HuH-7.5 (cell line): ENCODE measurements at places on chromosomes 16 and 17.

- DNase-seq: no peak
These were observed 11.1 kb downstream of the PMM2 start for GRCh38 chr16:8808613-8809353.

DNA sequence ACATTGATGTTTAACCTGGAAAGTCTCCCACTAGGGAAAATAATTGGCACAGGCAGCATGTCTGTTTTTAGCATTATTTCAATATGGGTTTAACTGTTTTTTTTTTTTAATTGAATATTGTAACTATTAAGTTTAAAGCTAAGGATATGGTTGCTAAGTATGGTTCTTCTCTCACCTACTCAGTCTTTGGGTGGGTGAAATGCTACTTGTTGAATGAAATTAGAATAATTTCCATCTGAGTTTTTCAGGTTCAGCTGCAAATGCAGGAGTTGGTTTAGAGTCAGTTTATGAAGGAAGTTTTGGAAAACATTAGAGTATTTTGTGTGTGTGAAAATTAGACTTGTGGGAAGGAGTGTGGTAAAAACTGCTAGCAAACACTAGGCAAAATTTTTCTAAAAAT lies 93.5 kb downstream of the PRKCA start:
- DNase-seq: no peak

DNA sequence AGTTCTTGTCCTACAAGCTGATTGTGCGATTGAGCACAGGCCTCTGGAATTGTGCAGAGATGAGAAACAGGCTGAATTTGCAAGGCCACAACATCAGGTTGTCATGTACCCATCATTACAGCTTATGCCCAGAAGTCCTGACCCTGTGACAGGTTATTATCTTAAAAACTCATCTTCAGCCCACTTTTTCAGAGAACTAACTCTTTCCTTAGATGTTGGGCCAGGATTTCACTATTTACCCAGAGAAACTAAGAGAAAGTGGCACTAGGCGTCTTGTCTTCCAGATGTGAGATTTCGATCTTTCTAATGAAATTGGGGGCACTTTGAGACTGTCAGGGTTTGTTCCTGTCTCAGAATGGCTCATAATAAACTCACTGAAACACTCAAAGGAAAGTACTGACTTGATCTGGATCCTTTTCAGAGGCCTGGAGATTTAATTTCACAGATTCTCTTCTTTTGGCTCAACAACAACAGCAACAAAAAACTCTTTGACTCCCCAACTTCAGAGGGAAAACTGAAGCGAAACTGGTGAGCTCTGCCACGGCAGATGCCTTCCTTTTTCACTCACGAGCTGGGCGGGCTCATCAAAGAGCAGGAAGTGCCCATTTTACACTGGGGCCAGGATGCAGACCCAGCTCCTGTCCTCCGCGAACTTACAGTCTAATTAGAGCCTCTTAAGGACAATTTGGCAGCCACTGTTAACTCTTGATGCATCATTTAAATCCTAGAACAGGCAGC lies 17.7 kb upstream of the SLC12A3 start:
- DNase-seq: no peak

DNA sequence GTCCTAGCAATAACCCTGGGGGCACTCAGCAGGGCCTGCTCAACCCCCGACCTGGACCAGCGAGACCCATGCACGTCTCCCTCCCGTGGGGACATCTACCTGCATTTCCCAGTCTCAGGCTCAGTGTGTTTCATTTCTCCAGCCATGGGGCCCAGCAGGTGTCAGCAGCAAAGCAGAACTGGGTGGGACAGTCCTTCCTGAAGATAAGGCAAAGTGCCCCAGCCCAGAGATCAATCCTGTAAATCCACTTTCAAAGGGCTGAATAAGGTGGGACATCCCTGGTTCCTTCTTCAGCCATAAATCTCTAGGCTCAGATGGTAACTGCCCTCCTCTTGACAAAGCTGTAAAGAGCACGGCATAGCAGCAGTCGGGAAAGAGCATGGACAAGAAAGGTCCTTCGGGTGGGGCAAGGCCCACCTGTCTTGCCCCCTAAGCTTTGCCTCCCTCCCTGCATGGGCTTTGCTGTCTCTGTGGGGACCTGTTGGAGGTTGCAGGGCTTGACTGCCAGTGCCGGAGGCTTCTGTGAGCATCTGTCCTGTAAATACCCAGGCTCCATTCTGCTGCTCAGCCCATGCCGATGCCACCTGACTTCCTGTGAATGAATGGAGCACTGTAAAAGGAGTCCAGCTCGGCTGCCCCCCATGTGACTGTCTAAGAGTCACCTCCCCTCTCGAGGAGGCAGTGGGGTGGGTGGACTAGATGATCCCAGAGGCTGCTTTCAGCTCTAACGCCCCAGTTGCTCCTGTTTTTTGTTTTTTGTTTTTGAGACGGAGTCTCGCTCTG lies 84.8 kb upstream of the TBC1D3K start:
- DNase-seq: no peak

DNA sequence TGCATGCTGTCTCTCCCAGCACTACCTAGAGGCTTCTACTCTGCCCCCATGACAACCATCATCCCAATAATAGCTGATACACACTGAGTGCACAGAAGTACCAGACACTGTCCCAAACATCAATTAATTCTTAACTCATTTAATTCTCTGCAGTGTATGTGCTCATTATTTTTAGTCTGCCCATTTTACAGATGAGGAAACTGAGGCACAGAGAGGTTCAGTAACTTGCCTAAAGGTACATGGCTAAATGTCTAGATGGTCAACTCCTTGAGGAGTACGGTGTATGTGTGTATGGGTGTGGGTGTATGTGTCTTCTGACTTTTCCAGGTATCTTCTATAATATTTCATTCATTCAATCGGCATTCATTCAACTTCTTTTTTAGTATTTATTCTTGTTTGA lies 407.9 kb downstream of the SOX9 start:
- no peak for DNase-seq

GRCh38 chr17:7352910-7353635 lies 1.1 kb downstream of the KCTD11 start:
- DNase-seq: no peak

- no peak for DNase-seq
These were observed 36.5 kb upstream of the PVALEF start for GRCh38 chr17:81128774-81129173.

DNA sequence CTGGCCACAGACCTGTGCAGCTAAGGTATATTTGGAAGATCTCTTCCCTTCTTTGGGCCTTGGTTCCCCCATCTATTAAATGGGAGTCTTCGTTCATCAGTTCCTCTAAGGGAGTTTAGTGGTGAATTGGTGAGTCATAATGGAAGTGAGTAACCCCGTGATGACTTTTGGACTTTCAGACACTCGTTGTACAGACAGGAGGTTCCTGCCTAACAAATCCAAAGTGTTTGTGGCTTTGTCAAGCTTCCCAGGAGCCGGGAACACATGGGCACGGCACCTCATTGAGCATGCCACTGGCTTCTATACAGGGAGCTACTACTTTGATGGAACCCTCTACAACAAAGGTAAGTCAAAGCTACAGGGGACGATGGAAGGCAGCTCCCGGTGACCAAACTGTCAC lies 40.4 kb downstream of the WSCD1 start:
- DNase-seq: no peak

- no peak for DNase-seq
These were observed 135.5 kb downstream of the MYO1D start for GRCh38 chr17:32741381-32741780.

- no peak for DNase-seq
These were observed 21.2 kb upstream of the HAS3 start for GRCh38 chr16:69084289-69084688.

DNA sequence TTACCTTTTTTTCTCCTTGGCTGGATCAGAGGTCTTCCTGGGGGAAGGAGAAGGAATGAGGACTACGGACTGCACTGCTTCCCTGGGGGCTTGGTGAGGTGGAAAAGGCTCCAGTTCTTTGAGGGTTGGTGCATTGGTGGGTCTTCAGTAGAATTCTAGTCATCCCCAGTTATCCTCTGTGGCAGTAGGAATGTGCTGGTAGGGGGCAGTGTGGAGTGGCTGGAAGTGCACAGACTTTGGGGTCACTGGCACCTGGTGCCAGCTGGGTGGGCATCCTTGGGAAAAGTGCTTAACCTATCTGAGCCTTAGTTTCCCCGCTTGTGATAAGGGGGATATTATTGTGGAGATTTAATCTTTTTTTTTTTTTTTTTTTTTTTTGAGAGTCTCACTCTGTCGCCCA lies 6.3 kb downstream of the TAC4 start:
- no peak for DNase-seq

- no peak for DNase-seq
These were observed 15.3 kb upstream of the WNT3 start for GRCh38 chr17:46833840-46834208.

GRCh38 chr17:40343219-40344119 lies 21.1 kb downstream of the GJD3 start:
- no peak for DNase-seq

- DNase-seq: no peak
These were observed 645.3 kb downstream of the WWOX start for GRCh38 chr16:78744796-78745107.

DNA sequence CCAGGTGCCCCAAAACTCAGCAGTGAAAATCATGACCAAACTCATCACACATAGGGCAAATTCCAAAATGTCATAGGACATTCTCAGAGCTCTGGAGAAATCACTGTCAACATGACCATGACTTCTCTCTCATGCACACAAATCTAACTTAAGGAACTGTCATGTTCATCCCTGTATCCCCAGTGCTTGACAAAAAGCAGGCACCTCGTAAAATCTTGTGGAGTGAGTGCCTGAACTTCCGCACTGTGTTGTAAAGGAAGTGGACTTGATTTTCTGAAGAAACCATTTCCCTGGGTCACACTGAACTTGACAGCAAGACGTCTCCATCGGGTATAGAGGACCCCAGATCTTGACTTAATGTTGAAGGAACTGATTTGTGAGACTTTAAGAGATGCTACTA lies 2.8 kb downstream of the KRT37 start:
- no peak for DNase-seq

- DNase-seq: no peak
These were observed 1.3 kb upstream of the ACTG1 start for GRCh38 chr17:81513753-81514488.

DNA sequence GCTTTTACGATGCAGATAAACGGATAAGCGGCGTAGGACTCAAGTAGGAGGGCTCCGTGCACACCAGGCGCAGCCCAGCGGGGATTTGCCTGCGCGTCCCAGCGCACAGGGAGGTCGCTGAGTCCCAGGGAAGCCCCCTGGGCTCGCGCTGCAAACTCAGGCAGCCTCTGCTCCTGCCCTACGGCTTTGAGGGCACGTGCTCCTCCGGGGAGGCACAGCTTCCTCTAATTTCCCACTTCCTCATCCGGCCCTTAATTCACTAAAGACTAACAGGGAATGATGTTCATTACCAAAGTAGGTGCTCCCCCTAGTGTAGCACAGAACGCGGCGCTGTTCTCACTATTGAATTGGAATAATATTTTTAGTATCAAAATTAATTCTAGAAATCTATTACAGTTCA lies 825.4 kb downstream of the KCNJ18 start:
- DNase-seq: no peak

- DNase-seq: no peak
These were observed 1.1 kb downstream of the CREBBP start for GRCh38 chr16:3879258-3879886.

DNA sequence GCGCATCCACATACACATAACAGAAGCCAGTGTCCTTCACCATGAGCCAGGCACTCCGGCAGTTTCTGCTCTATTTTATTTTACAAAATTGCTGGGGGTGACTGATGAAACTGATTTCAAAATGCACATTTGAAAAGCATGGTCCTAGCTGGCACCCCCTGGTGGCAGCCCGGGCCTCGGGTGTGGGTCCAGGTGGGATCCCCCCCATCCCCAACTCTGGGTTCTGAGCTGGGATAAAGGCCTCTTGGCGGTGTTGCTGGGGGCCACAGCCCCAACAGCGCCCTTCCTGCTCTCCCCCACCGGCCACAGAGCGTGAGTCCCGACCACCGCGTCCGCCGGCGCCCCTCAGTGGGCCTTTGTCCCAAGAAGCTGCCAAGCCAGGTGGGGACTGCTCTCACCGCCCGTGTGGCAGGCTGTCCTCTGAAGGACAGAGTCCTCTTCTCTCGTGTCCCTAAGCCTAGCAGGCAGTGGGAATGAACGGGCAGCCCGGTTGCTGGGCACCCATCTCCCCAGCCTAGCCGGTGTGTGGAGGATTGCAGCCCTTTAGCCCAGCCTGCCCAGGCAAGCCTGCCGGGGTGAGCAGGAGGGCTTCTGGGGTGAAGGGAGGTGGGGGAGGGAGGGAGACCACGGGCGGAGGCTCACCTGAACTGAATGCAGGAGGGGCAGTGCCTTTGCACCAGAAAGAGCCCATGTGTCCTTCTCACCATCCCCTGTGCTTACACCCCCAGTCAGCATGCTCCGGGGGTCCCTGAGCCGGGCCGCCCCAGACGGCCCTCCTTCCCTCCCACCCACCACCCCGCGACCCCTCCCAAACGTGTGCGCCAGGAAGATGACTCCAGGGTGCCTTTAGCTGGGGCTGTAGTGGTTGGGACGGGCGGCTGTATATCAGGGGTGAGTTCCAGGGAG lies 898 bp downstream of the SNAI3 start:
- DNase-seq: peak; percentile 86

- no peak for DNase-seq
These were observed 56.1 kb downstream of the RGS9 start for GRCh38 chr17:65193305-65193704.

- DNase-seq: no peak
These were observed 33.1 kb downstream of the KANSL1 start for GRCh38 chr17:46160169-46160568.

DNA sequence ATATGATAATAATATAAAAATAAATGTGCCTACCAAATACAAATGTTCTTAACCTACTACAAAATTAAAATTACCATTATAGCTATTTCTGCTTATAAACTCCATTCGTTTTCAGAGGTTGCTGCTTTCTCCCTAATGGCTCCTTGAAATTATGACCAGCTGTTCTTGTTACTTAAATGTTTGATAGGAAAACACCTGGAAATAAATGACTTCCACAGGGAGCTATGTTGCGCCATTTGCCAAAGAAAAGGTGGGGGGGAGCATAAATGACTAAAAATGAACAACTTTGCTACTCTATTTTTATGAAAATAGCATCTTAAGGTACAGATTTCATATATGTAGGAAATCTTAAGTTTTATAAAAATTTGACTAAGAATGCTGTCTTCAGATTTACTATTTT lies 157.5 kb upstream of the MON1B start:
- no peak for DNase-seq

DNA sequence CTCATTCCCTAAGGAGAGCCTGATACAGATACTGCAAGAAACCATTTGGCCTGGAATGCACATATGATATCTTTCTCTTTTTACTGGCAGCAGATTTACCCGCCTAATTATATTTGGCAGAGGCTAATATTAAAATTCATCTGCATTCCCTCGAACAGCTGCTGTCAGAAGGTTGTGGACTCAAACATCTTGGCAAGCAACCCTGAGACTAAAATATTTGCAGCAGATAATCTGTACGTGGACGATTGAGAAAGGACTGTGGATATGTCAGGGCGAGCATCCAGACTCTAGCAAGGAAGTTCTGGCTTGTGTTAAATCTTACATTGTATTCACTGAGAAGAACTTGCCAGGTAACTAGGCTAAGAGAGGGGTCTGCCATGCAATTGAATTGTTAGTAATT lies 65.2 kb downstream of the SNX20 start:
- DNase-seq: no peak

DNA sequence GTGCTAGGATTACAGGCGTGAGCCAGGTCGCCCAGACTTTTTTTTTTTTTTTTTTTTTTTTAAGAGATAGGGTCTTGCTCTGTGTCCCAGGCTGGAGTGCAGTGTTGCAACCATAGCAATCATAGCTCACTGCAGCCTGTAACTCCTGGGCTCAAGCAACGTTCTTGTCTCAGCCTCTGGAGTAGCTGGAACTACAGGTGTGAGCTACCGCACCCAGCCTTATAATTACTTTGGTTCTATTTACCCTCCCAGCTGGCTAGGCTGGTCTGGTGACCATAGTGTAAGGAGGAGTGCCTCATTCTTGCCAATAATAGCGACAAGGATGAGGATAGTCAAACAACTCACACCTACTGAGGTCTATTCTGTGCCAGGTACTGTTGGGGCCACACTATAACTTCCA lies 39.6 kb upstream of the USP7 start:
- no peak for DNase-seq
